ENCODE measurements at places on chromosomes 11 and 22.

DNA sequence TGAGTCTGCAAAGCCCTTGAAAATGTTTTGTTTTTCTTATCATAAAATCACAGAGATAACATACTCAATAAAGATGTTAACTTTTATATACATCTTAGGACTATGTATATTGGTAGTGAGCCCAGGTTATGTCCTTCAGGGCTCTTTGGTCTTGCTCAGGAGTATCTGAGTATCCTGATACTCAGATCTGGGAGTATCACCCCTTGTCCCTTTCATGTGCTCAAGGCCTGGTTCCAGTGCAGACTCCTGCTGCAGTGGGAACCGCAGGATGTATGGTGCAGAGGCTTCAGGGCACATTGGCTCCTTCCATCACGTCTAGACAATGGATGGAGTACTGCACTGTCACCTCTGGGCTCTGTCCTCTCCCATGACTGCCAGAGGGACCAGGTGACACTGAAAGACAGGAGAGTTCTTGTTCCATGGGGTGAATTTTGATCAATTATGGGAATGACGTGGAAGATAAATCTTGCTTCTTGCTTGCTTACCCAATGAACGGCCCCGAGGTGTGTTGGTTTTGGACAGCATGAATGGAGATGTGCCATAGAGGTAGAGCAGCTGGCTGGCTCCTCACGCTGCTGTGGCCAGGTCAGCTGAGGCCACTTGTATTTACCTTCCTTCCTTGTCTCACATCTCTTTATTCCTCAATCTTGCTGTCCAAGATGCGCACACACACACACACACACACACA, 215.5 kb downstream of the ARHGAP42 start:
- DNase-seq: no peak

- DNase-seq: no peak
Observed at GRCh38 chr22:50298937-50299784, 8.3 kb downstream of the PLXNB2 start.

DNA sequence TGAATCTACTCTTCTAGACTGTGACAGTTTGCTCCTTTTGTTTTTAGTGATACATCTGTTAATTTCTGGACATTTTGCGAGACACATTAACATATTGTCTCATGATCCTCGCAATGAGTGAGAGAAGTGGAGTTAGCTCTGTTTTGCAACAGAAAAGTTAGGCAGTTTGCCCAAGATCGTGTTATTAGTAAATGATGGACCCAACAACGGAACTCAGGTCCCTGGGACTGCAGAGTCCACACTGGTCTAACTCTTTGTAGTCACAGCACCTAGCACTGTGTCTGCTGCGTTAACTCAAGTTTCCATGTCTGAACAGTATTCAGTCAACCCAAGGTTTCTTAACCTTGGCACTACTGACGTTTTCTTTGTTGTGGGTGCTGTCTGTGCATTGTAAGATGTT, 3.2 kb downstream of the DEPDC7 start:
- DNase-seq: no peak

GRCh38 chr11:69949327-69949726, 128.8 kb upstream of the ANO1 start:
- DNase-seq: no peak

DNA sequence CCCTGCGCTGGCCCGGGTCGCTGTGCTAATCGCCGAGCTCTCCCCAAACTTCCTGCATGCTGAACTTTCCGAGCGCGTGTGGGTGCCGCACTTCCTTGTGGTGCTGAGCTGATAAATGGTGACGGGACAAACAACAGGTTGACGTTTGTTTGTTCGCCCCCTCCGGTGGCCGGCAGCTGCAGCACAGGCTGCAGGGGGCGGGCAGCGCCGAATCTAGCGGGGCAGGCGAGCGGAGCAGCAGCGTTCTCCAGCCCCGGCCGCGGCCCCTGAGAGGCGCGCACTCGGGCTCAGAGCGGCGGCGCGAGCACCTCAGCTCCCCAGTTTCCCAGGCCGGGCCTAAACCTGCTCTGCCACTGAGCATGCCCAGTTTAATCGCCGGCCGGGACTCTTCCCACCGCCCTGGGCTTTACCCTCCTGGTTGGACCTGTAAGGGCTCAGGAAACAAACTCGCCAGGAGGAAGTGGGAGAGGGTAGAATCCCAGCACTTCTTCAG, at the start of gene PDGFD:
Gene PDGFD, minus strand, starts transcription at position 120 of the 493 bp plus-strand sequence.
- peak; percentile 1 for DNase-seq

DNA sequence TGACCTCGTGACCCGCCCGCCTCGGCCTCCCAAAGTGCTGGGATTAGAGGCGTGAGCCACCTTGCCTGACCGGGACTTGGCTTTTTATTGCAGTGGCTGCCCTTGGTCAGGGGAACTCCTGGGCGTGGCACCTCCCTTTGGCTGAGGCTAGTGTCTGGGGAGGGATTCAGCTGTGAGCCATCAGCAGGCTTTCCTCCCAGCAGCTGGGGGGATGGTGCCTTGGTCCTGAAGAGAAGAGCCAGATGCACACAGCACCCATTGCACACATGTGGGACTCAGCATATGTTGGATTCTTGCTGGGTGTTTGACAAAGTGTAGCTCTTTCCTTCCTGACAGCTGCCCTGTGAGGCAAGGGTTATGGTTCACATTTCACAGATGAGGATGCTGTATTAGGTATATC, 8.4 kb downstream of the CYTH4 start:
- no peak for DNase-seq

- no peak for DNase-seq
Observed at GRCh38 chr22:22935546-22936157, 48.0 kb downstream of the IGLL5 start.

DNA sequence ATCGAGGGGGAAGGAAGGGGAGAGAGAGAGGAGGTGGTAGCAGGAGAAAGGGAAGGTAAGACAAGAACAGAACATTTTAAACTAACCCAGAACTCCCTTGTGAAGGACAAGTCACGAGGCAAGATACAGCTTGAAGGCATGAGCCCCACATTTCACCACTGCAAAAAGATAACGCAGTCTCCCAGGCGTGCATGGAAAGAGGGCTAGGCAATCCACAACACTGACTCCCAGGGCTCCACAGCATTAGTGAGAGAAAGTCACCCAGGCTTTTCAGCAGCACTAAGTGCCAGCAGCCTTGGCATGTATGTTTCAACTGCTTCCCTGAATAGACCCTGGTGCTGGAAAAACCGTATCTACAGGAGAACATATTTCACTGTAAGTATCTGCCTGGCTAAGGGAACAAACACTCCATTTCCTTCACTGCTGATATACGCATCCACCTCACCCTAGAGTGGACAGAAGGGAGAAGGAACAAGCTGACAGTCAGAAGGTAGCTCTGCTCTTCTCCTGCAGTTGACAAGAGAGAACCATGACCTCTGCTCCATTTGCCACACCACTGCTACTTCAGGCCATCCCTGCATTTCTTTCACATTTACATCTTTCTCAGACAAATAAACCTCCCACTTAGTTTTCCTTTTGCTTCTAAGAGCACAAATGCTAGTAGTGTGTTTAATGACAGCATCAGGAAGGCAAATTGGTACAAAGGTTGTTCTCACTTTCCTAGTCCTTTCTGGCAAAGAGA, 87.9 kb downstream of the AMBRA1 start:
- DNase-seq: no peak

DNA sequence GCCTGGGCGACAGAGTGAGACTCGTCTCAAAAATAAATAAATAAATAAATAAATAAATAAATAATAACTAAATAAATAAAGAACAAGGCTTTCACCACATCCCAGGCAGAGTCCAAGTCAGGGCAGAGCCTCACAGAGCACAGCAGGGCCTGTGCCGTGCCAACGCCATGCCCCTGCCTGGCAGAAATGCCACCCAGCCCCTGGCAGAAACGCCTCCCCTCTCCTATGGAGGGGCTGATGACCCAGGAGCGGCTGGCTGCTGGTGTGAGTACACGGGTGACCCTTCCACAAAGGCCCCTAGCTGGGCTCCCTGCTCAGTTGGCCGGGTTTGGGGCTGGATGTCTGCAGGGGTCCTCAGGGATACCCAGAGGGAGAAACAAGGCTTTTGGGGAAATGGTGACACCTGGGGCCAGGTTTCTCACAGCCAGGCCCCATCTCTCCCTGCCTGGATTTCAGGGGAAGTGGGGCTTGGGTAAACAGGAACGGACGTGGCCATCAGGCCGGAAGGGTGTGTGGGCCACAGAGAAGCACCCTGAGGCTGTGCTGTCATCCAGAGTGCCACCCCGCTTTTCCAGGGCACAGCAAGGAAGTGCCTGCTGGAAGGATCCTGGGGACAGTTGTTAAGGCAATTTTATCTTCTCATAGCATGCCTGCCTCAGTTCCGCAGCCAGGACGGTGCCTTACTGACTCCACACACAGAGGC, 5.1 kb downstream of the BID start:
- no peak for DNase-seq

- DNase-seq: no peak
Observed at GRCh38 chr22:41288245-41288946, 2.4 kb upstream of the RANGAP1 start.

- DNase-seq: no peak
Observed at GRCh38 chr11:44177905-44178304, 82.4 kb downstream of the EXT2 start.

Data from CD4-positive, alpha-beta T cell treated with Interleukin-6 at 100 ng/mL for 8 hours (primary cell).